NCI-H1048 (cell line): ENCODE measurements at places on chromosomes 11 and 22.

- DNase-seq = no peak
These were observed 71.2 kb downstream of the LRRC32 start for GRCh38 chr11:76599041-76600013.

DNA sequence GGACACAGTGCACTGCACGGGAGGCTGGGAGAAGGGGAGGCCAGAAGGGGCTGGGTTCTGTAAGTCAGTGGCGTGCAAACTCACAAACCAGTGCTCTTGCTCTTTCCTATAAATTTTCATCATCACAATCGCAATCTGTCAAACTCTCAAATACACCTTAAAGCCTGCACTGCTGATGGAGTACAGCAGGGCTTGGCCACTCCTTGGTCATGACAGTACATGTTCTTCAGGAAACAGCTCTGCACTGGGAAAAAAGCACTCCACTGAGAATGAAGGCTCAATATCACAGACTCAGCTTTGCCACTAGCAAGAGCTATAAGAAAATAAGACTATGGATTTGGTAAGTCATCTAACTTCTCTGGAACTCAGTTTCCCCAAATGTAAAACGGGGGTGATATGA lies 111.0 kb downstream of the RBFOX2 start:
- DNase-seq = no peak

DNA sequence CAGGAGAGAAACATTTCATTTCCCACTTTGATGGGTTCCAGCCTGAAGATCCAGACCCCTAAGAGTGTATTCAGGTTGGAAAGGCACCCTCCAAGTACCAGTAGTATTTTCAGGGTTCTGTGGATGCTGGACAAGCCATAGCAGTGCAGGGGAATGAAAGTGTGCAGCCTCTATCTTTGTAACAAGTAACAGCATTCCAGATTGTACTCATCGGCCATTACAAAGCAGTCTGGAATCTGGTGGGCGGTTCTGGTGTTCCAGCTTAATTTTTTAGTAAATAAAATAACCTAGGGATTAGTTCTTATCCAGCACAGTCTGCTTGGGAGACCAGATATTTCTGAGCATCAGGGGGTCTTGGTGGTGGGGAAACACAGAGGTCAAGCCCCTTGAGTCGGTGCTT lies 22.6 kb downstream of the APLNR start:
- no peak for DNase-seq

GRCh38 chr11:72491001-72491400 lies 56.7 kb upstream of the CLPB start:
- no peak for DNase-seq

DNA sequence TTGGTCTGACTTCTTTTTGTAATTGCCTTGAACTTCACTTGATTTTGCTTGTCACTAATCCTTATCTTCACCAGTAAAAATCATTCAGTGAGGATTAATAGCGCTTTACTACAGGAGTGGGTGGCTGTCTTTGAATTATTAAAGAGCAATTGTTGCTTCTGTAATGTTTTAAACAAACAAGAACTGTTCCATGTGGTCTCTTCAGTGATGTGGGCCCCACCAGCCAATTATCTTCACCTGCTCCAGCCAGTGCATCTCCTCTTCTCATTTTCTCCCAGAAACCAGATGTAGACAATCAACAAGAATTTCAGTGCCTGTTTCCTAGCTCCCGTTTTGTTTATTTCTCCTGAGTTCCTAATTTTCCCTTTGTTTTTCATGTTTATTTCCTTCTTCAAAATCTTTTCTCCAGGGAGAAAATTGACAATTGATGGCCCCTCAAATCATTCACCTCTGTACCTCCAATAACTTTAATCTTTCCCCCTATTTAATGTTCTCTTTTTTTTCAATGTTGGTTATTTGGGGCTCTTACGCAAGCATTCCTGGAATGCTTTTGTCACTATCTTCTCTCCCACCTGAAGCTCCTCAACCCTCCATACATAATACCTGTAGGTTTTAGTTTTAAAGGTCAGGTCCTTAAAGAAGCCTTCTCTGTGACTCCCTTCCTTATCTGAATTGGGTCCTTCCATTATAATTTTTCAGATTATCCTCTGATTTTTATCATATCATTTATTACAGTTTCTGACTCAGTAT lies 115.1 kb downstream of the ARFGAP2 start:
- DNase-seq = no peak

DNA sequence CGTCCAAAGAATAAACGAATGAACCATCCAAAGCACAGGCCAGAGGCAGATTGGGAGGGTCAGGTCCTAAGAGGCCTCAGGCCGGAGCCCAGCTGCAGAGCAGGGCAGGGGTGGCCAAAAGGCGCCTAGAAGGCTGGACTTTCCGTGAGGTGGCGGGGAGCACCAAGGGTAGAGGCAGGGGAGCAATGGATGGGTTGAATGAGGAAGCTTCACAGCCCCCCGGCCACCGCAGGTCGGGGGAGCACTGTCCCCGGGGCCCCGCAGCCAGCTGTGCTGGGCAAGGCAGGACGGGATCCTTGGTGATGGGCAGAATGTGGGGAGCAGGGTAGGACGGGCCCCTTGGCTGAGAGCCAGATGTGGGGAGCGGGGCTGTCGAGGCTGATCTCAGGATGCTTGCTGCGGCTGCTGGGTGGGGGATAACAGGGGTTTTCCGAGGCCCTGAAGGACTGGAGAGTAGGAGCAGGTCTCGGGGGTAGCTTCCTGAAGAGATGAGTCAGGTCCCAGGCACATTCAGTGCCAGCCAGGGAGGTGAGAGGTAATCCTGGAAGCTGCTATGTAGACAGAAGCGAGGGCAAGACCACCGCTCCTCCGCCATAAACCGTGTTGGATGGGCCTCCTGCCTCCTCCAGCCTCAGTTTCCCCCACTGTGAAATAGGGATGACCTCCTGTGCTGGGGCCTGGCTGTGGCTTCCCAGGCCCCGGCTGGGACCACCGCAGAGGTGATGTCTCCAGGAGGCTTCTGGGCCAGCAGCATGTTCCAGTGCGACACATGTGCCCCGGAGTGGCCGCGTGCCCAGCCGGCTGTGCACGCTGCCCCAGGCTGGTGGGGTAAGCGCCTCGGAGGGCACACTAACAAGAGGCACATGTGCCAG lies 34.6 kb upstream of the KCNQ1OT1 start:
- DNase-seq = no peak

DNA sequence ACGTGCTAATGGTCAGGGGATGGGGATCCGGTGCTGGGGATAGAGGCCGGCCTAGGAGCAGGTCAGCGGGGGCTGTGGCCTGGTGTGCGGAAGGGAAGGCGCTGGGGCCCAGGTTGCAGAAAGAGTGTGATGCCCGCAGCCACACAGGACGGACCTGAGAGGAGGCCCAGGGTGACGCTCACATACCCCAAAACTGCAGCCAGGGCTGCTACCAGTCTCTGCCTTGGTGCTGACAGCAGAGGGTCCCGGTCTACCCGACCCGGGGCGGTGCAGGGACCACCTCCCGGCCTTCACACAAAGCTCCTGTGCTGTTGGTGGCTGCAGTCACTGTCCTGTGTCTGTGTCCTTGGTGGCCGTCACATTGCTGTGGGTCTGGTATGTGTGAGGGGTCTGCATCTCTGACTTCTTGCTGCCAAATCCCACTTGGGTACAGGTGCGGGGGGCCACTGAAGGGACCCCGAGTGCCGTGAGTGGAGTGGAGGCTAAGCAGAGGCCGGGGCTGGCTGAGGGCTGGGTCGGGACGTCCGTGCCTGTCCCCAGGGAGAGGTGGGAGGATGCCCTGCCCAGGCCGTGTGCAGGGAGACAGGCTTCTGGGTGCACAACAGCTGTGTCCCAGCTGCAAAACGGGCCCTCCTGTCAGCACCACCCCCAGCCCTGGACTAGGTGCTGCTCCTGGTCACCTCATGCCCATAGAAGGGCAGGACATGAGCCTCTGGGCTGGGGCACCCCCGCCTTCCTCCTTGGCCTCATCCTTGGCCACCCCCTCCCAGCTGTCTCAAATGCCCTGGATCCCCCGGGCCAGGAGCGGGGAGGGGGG lies 1.5 kb downstream of the LSP1 start:
- no peak for DNase-seq

DNA sequence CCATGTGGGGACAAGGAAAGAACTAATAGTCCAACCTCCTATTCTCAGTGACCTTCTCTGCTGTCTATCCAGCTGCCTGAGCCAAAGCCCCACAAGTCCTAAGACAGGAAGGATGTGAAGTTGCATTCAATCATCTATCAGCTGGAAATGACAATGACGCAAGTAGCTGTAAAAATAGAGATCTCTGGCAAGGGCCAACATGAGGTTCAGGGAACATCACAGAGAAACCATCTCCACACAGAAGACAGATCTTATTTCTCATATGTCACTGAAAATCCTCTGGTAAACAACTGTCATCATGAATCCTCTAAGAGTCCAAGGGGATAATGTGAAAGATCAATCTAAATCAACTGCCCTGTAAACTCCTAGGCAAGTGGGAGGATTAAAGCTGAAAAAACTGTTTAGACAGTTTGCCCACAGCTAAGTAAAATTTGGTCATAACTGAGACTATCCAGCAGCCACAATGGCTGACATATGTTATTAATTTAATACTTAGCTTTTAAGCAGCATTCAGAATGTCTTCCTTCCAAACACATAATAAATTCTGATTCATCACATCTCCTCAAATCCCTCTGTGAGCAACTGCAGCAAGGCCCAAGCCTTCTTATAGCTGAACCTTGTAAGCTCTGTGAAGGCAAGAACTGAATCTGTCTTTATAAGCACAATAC lies 52.1 kb downstream of the ALG9 start:
- DNase-seq = no peak

DNA sequence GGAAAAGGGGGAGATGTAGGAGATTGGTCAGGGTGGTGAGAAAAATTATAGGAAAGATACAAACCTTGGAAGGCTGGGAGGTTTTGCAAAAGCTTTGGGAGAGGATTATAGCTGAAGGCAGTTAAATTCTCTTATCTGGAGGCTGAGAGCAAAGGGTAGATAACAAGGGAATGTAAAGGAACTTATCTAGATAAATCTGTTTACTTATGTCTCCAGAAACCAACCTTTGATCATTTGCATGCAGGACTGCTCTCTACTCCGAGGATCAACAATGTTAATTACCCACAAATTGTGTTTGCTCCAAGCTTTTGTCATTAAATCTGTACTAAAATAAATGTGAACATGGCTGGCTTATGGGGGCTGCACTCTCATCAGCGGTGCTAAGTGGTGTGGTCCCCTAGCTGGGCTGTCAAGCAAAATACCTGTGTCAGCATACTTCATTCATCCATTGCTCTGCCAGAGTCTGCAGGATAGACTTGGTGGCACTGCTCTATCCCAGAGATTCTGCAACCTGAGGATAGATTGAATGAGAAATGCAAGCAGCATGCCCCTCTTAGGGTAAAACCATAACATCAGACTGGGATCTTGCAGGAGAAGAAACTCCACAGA lies 1599.2 kb upstream of the TENM4 start:
- DNase-seq = no peak

GRCh38 chr11:11982975-11983374 lies 25.5 kb downstream of the DKK3 start:
- DNase-seq = no peak

DNA sequence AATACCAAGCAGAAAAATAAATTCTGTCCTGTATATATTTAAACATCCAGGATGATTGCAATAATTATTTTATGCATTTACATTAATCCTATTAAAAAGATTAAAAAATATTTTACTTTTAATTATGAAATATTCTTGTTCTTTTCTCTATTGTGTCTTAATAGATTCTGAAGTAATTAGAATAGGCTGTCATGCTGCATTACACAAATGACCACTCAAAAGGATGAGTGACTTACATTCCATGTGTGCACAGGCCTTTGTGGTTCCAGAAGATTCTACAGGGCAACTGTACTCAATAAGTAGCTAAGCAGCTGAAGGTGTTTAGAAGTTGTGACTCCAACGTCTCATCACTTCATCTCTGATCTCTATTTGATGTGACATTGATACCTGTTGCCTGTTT lies 745.9 kb upstream of the CCDC179 start:
- no peak for DNase-seq

GRCh38 chr22:25069758-25070481 lies 117.4 kb downstream of the KIAA1671 start:
- no peak for DNase-seq

DNA sequence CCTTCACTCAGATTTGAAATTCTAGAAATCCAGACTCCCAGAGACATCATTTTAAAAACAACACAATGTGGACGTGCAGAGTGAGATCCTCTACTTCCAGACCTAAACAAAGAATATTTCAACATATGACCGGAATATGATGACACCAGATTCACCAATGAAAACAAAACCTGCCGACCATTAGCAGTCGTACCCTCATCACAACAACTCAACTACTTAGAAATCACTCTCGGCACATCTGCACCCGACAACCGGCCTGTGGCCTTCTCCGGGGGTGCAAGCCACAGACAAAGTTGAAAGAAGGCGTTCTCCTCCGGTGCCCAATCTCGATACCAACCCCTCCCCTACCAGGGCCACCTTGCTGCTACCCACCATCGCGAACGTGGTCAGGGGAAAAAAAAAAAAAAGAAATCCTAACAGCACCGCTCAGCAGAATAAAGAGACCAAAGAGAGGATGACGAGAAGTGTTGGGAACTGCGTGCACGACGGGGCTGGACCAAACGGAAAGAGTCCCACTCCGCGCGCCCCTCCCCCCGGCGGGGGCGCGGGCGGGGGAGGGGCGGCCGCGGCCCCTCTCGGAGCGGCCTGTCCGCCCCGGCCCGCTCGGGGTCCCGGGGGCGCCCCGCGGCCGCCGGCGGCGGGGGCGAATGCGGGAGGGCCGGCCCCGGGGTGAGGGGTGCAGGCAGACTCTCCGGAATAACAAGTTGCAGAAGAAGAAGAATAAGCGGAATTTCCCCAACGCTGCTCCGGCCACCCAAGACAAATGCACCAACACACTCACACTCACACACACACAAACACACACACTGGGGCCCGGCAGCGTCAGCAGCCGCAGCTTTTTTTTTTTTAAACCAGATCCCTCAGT lies 1.7 kb downstream of the PHF21A start:
- DNase-seq = no peak

- no peak for DNase-seq
These were observed 29.8 kb downstream of the INCENP start for GRCh38 chr11:62153617-62154016.

GRCh38 chr11:36566407-36567053 lies 1.3 kb upstream of the RAG1 start:
- no peak for DNase-seq

- DNase-seq = no peak
These were observed 19.1 kb downstream of the FAM181B start for GRCh38 chr11:82714346-82715174.

- no peak for DNase-seq
These were observed 16.0 kb downstream of the ZMAT5 start for GRCh38 chr22:29750559-29751538.

DNA sequence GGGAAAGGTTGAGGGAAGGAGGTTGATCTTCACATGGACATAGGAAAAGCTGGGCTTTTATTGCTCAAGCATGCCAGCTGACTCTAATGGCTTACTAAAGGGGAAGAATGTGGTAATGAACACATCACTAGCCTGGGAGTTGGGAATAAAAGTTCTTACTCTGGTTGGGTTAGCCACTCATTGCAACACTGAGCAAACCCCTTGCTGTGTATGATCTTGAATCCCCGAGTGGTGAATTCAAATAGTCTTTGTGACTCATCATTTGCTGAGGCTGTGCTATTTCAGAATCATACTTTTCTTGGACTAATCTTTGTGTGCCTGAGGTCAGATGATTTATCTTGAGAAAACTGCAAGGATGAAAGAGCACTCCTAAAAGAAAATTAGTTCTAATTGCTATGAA lies 304.1 kb upstream of the ANO5 start:
- DNase-seq = no peak
